Fibroblast of villous mesenchyme (primary cell): ENCODE measurements at places on chromosomes 4 and X. TPM values are rescaled to one million over a fixed set of nuclear protein-coding genes. Genes with fewer than 3 reads are reported as not detected.
A peak's percentile ranks its signal among the peaks of the same experiment; 100 is the strongest.

GRCh38 chr4:54877006-54877405 lies 219.2 kb downstream of the KIT start:
- DNase-seq, result no peak

GRCh38 chr4:152646221-152646620 lies 33.6 kb downstream of the TMEM154 start:
- DNase-seq, result no peak

- peak; percentile 64 for DNase-seq
Observed at GRCh38 chr4:120921456-120922380, 808 bp downstream of the PRDM5 start.

DNA sequence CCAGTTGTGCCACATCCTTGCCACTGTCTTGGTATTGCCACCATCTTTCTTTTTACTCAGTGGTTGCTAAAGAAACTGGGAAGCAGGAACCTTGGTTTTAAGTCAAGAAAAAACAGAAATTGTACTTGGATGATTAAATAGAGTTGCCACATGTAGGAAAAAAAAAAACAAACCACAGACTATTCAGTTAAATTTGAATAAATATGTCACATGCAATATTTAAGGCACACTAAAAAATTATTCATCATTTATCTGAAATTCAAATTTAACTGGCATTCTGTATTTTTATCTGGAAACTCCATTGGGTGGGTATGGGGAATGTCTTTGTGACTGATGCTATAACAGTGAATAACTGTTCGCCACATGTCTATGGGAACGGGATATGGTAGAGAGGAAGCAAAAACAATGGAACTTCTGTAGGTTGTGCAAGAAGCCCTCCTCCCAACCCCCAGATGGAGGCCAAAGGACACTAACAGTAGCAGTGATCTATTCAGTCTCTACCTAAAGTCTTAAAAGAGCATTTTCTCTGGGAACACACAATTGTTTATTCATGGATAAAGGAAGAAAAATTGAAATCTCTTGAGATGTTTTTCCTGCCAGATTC lies 57.0 kb upstream of the PLAC8 start:
- DNase-seq, result no peak

DNA sequence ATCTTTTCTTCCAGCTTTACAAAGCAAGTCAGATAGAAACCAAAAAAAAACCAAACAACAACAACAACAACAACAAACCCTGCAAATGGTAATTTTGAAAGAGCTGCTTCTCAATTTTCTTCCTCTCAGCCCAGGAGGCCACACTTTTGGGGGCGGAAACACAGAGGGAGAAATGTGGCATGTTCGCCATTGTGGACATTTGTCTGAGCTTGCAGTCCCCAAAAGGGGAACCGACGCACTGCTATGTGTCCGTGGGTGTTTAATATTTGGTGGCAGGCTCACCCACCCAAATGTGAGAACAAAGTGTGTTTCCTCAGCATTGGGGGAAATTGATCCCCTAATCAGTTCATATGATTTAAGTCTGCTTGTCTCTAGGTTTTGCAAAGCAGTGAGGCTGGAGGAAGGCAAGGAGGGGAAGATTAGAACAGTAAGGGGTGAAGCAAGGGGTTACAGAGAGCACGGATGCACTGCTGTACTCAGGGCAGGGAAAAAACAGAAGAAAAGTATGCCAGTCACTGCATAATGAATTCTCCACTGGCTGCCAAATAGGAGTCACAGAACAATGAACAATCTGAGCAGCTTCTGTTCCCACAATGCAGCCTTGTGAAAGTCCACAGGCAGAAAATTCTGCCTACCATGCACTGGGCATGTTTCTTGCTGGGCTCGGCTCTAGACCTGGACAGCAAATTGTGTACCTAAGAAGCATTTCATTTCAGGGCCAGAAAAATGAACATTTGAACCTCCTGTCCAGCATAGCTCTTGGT lies 74.7 kb upstream of the GPM6B start:
- no peak for DNase-seq

The ZNF674 gene
- total RNA-seq, result 4.2 and 7.3 TPM in 2 replicates

The PABPC5 gene
- total RNA-seq, result 1.3 TPM in 2 replicates
